ENCODE measurements at places on chromosomes 12 and 14.

GRCh38 chr14:96576937-96577336 lies 74.8 kb downstream of the PAPOLA start:
- DNase-seq, result no peak

DNA sequence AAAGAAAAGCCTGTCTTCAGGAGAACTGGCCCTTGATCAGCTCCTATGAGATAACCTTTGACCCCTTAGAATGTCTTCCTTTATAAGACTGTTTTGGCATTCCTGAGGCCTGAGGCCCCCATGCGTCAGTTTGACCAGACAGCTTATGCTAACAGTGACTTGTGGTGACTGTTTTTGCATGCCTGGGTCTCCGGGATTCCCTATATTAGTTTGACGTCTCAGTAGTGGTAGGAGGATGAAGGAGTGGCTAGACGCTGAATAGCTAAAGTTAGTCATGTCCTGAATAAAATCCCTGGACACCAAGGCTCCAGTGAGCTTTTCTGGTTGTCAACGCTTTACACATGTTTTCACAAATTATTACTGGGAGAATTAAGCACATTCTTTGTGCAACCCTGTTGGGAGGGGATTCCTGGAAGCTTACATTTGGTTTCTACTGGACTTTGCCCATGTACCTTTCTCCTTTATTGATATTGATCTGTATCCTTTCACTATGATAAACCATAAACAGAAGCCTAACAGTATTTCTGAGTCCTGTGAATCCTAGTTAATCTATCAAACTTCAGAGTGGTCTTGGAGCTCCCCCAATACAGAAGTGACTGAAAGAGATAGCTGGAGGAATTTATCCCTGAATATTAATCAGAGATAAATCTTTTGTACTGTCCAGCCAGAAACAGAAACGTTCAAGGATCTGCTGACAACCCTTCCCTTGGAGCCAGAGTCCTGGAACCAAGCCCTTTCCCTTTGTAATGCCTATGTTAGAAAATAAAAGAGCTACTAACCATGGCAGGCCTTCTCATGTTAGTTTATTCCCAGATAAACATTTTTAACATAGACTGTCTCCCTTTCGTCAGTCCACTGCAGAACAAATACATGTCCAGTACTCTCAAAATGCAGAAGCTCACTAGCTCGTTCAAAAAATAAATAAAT lies 479.2 kb downstream of the RPS29 start:
- no peak for DNase-seq

GRCh38 chr14:103164779-103165178 lies 41.5 kb downstream of the TNFAIP2 start:
- no peak for DNase-seq

GRCh38 chr12:71155225-71155624 lies 2.6 kb downstream of the TSPAN8 start:
- DNase-seq, result no peak

GRCh38 chr12:27399074-27399473 lies 47.5 kb upstream of the SMCO2 start:
- DNase-seq, result no peak

GRCh38 chr14:70354204-70354603 lies 5.3 kb downstream of the COX16 start:
- no peak for DNase-seq

DNA sequence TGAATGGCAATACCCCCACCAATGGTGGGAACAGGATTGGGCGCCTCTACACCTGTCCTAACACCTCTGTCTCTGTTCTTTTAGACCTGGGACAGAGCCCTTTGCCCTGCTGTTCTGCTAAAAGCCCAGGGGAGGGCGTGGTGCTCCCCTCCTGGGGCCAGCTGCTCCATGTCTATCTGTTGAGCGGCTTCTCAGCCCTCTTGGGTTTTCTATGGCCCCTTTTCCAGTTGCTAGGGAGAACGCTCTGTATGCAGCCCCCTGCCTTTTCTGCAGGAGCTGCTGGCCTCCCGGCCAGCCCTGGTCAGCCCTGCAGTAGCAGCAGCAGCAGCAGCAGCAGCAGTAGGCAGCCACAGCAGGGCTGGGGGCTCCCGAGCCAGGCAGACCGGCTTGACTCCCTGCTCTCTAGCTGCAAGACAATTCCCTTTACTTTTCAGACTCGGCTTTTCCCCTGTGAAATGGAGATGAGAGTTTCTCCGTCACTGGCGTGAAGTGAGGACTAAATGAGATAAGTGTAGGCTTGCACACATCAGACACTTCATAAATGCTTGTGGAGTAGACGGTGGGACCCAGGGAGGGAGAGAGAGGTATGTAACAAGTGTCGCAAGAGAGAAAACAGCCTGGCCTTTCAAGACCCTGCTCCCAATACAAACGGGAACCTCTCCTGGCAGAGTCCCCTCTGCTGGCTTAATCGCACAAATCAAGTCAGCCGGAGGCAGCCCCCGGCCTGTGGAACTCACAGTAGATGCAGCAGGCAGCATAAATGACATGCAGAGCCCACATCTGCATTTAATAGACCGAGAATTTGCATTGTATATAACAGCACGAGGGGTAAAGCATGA lies 1.0 kb downstream of the RTL1 start:
- no peak for DNase-seq

- DNase-seq, result no peak
Measured at GRCh38 chr12:51323317-51323960, 535 bp downstream of the BIN2 start.

GRCh38 chr14:34981743-34982420 lies 910 bp upstream of the SRP54 start:
- no peak for DNase-seq

DNA sequence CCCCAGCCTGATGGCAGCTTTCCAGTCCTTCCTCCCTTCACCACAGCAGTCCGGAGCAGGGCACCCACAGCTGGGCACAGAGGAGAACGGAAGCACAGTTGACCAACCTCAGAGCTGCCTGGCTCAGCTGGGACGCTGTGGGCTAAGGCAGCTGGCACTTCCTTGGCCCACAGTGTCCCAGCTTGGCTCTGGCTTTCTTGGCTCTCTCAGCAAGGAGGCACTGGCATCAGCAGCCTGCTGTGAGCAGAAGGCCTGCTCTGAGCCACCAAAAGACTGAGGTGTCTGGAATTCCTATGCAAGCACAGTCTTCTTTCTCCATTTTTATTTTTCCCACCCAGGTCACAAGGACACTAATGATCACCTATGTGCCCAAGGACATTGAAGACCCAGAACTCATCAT lies 32.6 kb downstream of the NGB start:
- DNase-seq, result no peak

- DNase-seq, result no peak
Measured at GRCh38 chr14:70995211-70995610, 88.0 kb downstream of the PCNX1 start.

DNA sequence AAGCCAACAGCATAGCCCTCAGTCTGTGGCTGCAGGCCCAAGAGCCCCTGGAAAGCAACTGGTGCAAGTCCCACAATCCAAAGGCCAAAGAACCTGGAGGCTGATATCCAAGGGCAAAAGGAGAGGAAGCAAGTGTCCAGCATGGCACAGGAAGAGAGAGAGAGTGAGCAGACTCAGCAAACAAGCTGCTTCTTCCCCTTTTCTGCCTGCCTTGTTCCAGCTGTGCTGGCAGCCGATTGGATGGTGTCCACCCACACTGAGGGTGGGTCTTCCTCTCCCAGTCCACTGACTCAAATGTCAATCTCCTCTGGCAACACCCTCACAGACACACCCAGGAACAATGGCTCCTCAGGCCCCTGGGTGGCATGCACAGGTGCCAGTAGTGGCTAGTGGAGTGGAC lies 33.5 kb downstream of the SMCO2 start:
- DNase-seq, result no peak

- no peak for DNase-seq
Measured at GRCh38 chr12:58877243-58877743, 43.0 kb downstream of the LRIG3 start.

GRCh38 chr12:95300286-95300685 lies 82.7 kb downstream of the VEZT start:
- no peak for DNase-seq

DNA sequence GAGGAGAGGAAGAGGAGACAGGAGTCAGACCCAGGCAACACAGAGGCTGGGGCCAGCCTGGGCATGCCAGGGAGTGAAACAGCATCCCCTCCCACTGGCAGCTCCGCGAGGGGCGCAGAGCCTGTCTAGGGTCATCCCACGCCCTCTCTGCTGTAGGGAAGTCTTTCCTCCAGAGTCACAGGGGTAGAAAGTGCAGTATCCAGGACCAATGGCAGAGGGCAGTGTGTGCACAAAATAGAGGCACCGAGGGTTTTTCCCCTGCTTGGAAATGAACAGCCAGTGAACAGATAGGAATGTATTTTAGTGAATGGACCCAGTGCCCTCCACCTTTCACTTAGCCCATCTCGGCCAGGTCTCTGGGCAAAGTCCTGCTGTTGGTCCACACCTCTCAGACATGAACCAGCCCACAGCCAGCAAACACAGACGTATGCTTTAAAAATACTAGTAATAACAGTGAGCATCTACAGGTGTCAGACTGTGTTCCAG lies 9.4 kb upstream of the KRT74 start:
- DNase-seq, result peak; percentile 67
